ENCODE measurements at places on chromosomes 6 and 20. TPM values are rescaled to one million over a fixed set of nuclear protein-coding genes. Genes with fewer than 3 reads are reported as not detected.

The TFAP2C gene
- polyA plus RNA-seq: 0.04 TPM

The HLA-DOB gene
- 0.18 TPM for polyA plus RNA-seq

The POM121L2 gene
- not detected for polyA plus RNA-seq

The PTCRA gene
- not detected for polyA plus RNA-seq

The CAPN11 gene
- 0.05 TPM for polyA plus RNA-seq

The PNLDC1 gene
- polyA plus RNA-seq: 0.13 TPM

The ZFP64 gene
- 3.2 TPM for polyA plus RNA-seq

The RNF8 gene
- polyA plus RNA-seq: 28.5 TPM

The ZC3H12D gene
- 0.26 TPM for polyA plus RNA-seq

The TSPO2 gene
- not detected for polyA plus RNA-seq

The COQ3 gene
- 19.1 TPM for polyA plus RNA-seq

The FAM120B gene
- 9.4 TPM for polyA plus RNA-seq

The RRAGD gene
- polyA plus RNA-seq: 34.8 TPM

The TRIM26 gene
- 36.4 TPM for polyA plus RNA-seq

The PRSS35 gene
- polyA plus RNA-seq: 0.07 TPM

The SAMD5 gene
- 0.04 TPM for polyA plus RNA-seq

The MAS1 gene
- not detected for polyA plus RNA-seq

The TRAM2 gene
- polyA plus RNA-seq: 2.1 TPM

The SAMD3 gene
- not detected for polyA plus RNA-seq

The SEL1L2 gene
- polyA plus RNA-seq: 0.43 TPM

The PRSS16 gene
- polyA plus RNA-seq: not detected

The EFCAB8 gene
- polyA plus RNA-seq: not detected

The COL12A1 gene
- 5.4 TPM for polyA plus RNA-seq

The SCP2D1 gene
- polyA plus RNA-seq: not detected

The SLC22A2 gene
- 0.10 TPM for polyA plus RNA-seq

The FKBP5 gene
- polyA plus RNA-seq: 675 TPM

The IL17A gene
- not detected for polyA plus RNA-seq

The MCCD1 gene
- not detected for polyA plus RNA-seq

The ISM1 gene
- 1.3 TPM for polyA plus RNA-seq

The BPIFB1 gene
- not detected for polyA plus RNA-seq

The PSMB1 gene
- 280 TPM for polyA plus RNA-seq

The SNAP25 gene
- 0.75 TPM for polyA plus RNA-seq

The COL19A1 gene
- 0.01 TPM for polyA plus RNA-seq

The C20orf144 gene
- not detected for polyA plus RNA-seq

The GLP1R gene
- not detected for polyA plus RNA-seq

The RNF39 gene
- polyA plus RNA-seq: not detected

The PHACTR3 gene
- 0.46 TPM for polyA plus RNA-seq

The GJA10 gene
- polyA plus RNA-seq: not detected

The OTOR gene
- polyA plus RNA-seq: not detected

The WASF1 gene
- 2.3 TPM for polyA plus RNA-seq

The ZBTB46 gene
- 2.2 TPM for polyA plus RNA-seq

The ADTRP gene
- 0.08 TPM for polyA plus RNA-seq

The RSPO3 gene
- 20.6 TPM for polyA plus RNA-seq

The VGLL2 gene
- polyA plus RNA-seq: 27.4 TPM

The PCNA gene
- 25.5 TPM for polyA plus RNA-seq

The PNPLA1 gene
- 0.05 TPM for polyA plus RNA-seq

The TMEM200A gene
- 0.05 TPM for polyA plus RNA-seq

The SLC17A2 gene
- polyA plus RNA-seq: not detected

The GSTA4 gene
- 10.2 TPM for polyA plus RNA-seq

The NRN1 gene
- polyA plus RNA-seq: 7.7 TPM

The ZNF292 gene
- 6.8 TPM for polyA plus RNA-seq

The COL9A1 gene
- not detected for polyA plus RNA-seq

The RAMACL gene
- polyA plus RNA-seq: 0.38 TPM
